ENCODE measurements at places on chromosomes 3 and 15. TPM values are rescaled to one million over a fixed set of nuclear protein-coding genes. Genes with fewer than 3 reads are reported as not detected.

FMN1 gene
- total RNA-seq = 0.23 TPM

OR5K4 gene
- not detected for total RNA-seq

NR2F2 gene
- total RNA-seq = 39.2 TPM

PLSCR2 gene
- not detected for total RNA-seq

ZMYND10 gene
- total RNA-seq = 1.1 TPM

EIF5A2 gene
- total RNA-seq = 4.6 TPM

USP50 gene
- not detected for total RNA-seq

BRK1 gene
- total RNA-seq = 149 TPM

SELENOS gene
- total RNA-seq = 58.1 TPM

SLC2A2 gene
- not detected for total RNA-seq

NR2E3 gene
- not detected for total RNA-seq

GPR160 gene
- total RNA-seq = 0.09 TPM

CDHR4 gene
- not detected for total RNA-seq

GABRR3 gene
- total RNA-seq = not detected

ATP10A gene
- total RNA-seq = 20.8 TPM

FBLN2 gene
- total RNA-seq = 664 TPM

IGF2BP2 gene
- total RNA-seq = 69.7 TPM

RUVBL1 gene
- total RNA-seq = 39.3 TPM

RLBP1 gene
- not detected for total RNA-seq

TMCC1 gene
- total RNA-seq = 9.1 TPM

AKAP13 gene
- 32.7 TPM for total RNA-seq

GOLGA8S gene
- not detected for total RNA-seq

THSD4 gene
- total RNA-seq = 21.6 TPM

BBX gene
- total RNA-seq = 28.1 TPM

CAPN3 gene
- total RNA-seq = 5.6 TPM

FEM1B gene
- 27.3 TPM for total RNA-seq
